ENCODE measurements at places on chromosomes 1 and 21.

DNA sequence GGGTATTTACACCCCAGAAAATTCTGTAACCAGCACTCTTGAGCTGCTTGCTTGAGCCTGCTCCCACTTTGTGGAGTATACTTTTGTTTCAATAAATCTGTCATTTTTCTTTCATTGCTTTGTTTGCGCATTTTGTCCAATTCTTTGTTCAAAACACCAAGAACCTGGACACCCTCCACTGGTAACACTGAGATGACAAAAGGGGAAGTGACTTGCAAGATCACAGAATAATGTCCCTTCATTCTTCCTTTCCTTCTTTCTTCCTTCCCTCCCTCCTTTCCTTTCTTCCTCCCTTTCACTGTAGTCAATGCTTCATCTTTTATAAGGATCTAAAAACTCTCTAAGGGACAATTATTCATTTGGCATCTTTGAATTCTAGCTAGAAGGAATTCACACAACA lies 134.5 kb upstream of the MAP1LC3C start:
- no peak for DNase-seq

DNA sequence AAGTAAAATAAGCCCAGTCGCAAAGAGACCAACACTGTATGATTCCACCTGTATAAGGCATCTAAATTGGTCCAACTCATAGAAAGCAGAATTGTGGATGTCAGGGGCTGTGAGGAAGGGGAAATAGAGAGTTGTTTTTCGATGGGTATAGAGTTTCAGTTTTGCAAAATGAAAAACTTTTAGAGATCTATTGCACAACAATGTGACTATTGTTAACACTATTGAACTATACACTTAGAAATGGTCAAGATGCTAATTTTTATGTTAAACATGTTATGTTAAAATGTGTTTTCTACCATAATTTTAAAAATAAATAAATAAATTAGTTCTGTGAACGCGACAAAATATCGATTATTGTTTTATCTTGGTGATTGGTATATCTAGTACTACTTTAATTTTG lies 192.4 kb downstream of the PTGER3 start:
- no peak for DNase-seq

GRCh38 chr1:21834094-21834493 lies 22.0 kb downstream of the LDLRAD2 start:
- no peak for DNase-seq

- no peak for DNase-seq
Observed at GRCh38 chr1:217191441-217191840, 439.4 kb downstream of the GPATCH2 start.

DNA sequence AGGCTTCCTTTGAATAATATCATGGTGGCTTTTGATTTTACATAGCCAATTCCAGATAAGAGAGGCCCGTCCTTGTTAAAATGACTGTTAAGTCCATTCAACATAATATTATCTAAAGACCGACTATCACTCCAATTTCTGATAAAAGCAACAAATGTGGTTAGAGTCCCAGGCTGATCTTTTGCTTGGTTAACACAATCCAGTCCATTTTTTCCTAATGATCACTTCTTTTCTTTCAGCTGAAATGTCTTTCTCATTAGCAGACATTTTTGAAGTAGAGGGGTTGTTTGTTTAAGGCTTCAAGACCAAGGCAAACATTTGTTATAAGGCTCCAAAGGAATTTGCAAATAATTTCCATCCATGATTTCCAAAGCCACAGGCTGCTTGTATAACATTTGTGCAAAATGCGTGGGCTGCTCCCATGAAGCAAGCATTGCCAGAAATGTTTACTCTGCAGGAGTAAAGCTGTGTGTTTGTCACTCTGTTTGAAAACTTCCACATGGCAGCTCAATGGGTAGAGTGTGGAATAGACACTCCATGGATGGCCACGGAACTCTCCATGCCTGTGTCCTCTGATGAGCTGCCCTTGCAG lies 111.5 kb downstream of the PSMG1 start:
- no peak for DNase-seq

- DNase-seq = no peak
Observed at GRCh38 chr1:160408864-160409263, 8.5 kb downstream of the VANGL2 start.
